ELF-1 (cell line): ENCODE measurements at places on chromosomes 11 and 22.
A peak's percentile ranks its signal among the peaks of the same experiment; 100 is the strongest.

GRCh38 chr22:36028646-36029405, at the start of gene RBFOX2:
RBFOX2 (minus strand) TSS chr22:36028824; CDS start chr22:36028425, 399 bp downstream.
- DNase-seq: peak; percentile 94

- DNase-seq: no peak
Observed at GRCh38 chr11:69297787-69298266, 3.9 kb downstream of the MYEOV start.

DNA sequence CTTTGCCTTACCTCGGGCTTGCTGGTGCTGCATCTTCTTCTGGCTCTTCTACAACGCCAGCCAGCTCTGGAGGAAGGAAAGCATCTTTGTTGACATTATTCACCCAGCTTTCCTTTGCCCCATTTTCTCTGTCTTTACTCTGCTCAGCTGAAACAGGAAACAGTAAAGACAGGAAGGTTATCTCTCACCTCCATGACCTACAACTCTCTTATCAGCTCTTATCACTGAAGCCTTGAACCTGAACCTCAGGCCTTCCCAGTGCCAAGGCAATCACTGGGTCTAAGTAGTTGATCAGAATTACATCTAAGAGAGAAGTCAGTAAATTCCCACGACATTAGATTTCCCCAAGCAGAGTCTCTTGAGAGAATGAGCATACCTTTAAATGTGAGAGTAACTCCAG, 59.6 kb upstream of the CCDC89 start:
- DNase-seq: no peak

DNA sequence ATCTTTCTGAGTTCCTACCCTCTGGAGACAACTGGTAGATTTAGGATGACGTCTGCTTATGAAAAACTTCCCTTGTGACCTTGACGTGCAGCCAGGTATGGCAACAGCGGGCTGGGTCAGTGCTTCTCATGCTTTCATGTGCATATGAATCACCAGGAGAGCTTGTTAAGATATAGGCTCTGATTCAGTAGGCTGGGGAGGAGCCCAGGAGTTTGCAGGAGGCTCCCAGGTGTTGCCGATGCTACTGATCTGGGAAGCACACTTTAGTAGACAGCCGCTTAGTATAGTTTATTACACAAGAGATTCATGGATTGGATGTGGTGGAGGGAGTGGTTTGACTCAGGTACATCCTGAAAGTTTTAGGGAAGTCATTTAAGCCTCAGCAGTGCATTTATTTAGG, 23.8 kb downstream of the DIXDC1 start:
- DNase-seq: no peak

GRCh38 chr11:61580271-61580888, 496 bp downstream of the SYT7 start:
- DNase-seq: no peak

DNA sequence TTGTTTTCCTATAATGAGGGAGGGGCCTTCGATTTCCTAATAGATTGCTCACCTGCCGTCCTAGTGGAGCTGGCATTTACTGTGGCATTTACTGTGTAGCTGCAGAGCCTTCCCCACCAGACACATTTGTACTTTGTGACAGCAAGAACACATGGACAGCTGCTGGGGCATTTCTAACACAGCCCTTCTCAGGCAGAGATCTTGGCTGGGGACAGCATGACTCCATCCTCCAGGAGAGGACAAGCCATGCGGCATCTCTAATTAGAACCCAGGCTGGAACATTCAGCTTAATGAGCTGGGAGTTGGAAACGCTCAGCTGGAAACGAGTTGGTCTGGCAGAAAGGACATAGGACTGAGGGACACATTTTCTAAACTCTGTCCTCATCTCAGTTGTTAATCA, 887.5 kb downstream of the NTM start:
- no peak for DNase-seq

DNA sequence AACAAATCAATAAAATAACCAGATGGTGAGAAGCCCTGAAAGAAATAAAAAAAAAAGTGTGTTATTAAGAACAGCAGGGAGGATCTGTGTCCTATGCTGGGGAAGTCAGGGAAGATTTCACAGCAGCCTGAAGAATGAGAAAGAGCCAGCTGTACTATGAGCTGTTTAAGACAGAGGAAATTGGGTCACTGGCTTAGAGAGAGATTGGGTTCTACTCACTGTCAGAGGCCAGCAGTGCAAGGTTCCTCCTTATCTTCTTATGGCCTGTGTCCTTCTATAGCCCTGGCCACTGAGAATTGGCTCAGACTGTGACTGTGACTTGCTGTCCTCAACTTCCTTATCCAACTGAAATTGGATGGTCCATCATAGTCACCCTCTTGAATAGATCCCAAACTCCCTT, 54.8 kb upstream of the FDX1 start:
- DNase-seq: no peak
